Activated CD8-positive, alpha-beta T cell treated with anti-CD3 and anti-CD28 coated beads, Interleukin-2, amount 10 ng/mL, durations not matched to agents 7 days and 5 days (primary cell): ENCODE measurements at places on chromosomes 16 and 17.
A peak's percentile ranks its signal among the peaks of the same experiment; 100 is the strongest.

DNA sequence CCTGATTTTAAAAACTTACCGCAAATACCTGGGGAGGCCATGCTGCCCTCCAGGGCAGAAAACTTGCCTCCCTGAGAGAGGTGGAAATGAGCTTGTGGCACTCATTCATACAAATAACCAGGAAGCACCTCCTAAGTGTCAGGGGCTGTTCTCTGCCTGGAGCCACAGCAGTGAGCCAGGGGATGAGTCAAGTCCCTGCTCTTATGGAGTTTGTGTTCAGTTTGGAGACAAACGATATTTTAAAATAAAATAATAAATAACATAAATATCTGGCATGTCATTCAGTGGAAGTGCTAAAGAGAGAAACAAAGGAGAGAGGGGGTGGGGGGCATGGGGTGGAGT lies 313.8 kb downstream of the C16orf95 start:
- no peak overlapping the region for H3K27ac ChIP-seq
- DNase-seq: no peak
- no peaks in the 10 kb centered on the region for H3K36me3 ChIP-seq
- no peaks in the 10 kb centered on the region for H3K4me1 ChIP-seq
- H3K27me3 ChIP-seq: no peaks in the 10 kb centered on the region
- H3K4me3 ChIP-seq: no peak overlapping the region

- no peak for DNase-seq
- peak overlapping the region; percentile 90 for H3K27ac ChIP-seq
- peak overlapping the region; percentile 85 for H3K4me3 ChIP-seq
- peaks cover 61% of the 10 kb centered on the region for H3K4me1 ChIP-seq
These were observed 1.2 kb downstream of the PNPO start for GRCh38 chr17:47942568-47942967.

- no peak overlapping the region for H3K4me3 ChIP-seq
- no peak for DNase-seq
- H3K27me3 ChIP-seq: no peaks in the 10 kb centered on the region
- H3K27ac ChIP-seq: no peak overlapping the region
- no peaks in the 10 kb centered on the region for H3K36me3 ChIP-seq
These were observed 98.4 kb downstream of the ADCY9 start for GRCh38 chr16:4017807-4018206.

DNA sequence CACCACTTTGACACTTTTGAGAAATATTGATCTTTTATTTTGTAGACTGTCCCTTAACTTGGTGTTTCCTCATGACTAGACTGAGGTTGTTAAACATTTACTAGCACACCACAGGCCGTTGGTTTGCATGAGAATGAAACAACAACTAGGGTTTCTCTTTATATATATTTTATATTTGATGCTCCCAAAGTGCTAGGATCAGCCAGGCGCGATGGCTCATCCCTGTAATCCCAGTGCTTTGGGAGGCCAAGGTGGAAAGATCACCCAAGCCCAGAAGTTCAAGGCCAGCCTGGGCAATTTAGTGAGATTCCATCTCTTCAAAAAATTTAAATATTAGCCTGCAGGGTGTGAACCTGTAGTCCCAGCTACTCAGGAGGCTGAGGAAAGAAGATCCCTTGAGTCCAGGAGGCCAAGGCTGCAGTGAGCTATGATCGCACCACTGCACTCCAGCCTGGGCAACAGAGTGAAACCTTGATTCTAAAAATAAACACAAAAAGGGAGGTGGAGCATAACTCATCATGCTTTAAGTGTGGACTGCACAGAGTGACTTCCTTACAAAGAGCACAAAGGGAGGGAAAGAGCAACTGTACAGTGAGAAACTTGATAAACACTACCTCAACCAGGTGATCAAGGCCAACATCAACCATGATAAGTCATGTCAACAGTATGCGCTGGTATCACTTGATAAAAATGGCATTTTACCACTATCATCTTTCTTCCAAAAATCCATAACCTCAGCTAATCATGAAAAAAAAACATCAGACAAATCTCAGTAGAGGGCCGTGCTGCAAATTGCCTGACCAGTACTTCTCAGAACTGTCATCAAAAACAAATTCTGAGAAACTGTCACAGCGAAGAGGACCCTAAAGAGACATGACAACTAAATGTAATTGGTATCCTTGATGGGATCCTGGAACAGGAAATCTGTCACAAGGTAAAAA lies 72.8 kb upstream of the ATF7IP2 start:
- no peaks in the 10 kb centered on the region for H3K36me3 ChIP-seq
- H3K27me3 ChIP-seq: no peaks in the 10 kb centered on the region
- H3K4me3 ChIP-seq: no peak overlapping the region

GRCh38 chr16:87824016-87824990 lies 45.0 kb downstream of the SLC7A5 start:
- no peaks in the 10 kb centered on the region for H3K36me3 ChIP-seq
- H3K4me3 ChIP-seq: no peak overlapping the region
- peaks cover 11% of the 10 kb centered on the region for H3K4me1 ChIP-seq
- no peak overlapping the region for H3K27ac ChIP-seq
- no peaks in the 10 kb centered on the region for H3K27me3 ChIP-seq

GRCh38 chr17:58032691-58033415 lies 25.8 kb upstream of the SRSF1 start:
- no peaks in the 10 kb centered on the region for H3K4me1 ChIP-seq
- no peak for DNase-seq
- no peak overlapping the region for H3K27ac ChIP-seq
- H3K27me3 ChIP-seq: peaks cover 23% of the 10 kb centered on the region

DNA sequence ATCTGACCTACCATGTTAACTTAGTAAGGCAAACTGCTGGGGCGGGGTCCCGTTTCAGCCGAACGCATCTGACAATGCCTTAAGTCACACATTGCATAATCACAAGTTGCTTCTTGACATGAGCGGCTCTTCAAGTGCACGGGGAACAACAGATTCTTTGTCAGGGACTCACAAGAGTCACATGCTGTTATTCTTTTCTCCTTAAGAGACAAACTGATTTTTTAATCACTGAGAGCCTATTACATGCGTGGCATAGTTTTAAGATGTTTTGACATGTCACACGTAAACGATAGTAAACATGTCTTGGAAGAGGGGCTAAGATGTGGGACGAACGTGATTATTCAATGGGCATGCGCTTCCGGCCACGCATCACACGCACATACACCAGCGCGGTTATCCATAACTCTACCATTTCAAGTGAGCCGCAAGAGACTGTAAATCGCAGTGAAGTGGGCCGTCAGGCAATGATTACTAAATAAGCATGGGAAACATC lies 63.4 kb downstream of the ADCY9 start:
- DNase-seq: no peak
- no peaks in the 10 kb centered on the region for H3K36me3 ChIP-seq
- H3K4me3 ChIP-seq: no peak overlapping the region
- peaks cover 13% of the 10 kb centered on the region for H3K4me1 ChIP-seq
